Renal cortical epithelial cell (primary cell): ENCODE measurements at places on chromosomes 5 and 9. TPM values are rescaled to one million over a fixed set of nuclear protein-coding genes. Genes with fewer than 3 reads are reported as not detected.

Gene IFNA21
- not detected in 2 replicates for total RNA-seq

Gene IL13
- not detected in 2 replicates for total RNA-seq

Gene TRAF1
- 3.4 and 16.0 TPM in 2 replicates for total RNA-seq

Gene ITK
- total RNA-seq = 0.05 TPM in 1 of 2 replicates, not detected in the other

Gene SLC6A19
- not detected in 2 replicates for total RNA-seq

Gene SPINK7
- not detected in 2 replicates for total RNA-seq

Gene CCL21
- not detected in 2 replicates for total RNA-seq

Gene GPR150
- 0.69 TPM in 1 of 2 replicates, not detected in the other for total RNA-seq

- peak; percentile 33 for DNase-seq
These were observed 12.2 kb downstream of the EGFL7 start for GRCh38 chr9:136674786-136675349.

GRCh38 chr5:191949-192690 is 825 bp downstream of the LRRC14B start:
- DNase-seq = no peak

DNA sequence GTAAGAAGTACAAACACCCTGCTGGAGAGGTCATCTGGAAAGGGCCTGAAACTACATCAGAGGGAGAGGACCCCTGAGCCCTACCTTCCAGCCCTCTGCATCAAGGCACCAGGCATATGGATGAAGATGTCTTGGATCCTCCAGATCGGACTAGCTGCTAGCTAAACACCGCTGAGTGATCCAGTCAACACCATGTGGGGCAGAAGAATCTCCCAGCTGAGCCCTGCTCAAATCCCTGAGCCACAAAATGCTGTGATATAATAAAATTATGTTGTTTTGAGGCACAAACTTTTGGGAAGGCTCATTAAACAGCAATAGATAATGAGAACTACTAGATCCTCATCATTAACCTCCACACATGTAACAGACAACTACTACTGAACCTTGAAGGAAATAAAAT is 155.2 kb downstream of the FRMD3 start:
- DNase-seq = no peak

- DNase-seq = peak; percentile 98
These were observed 265.0 kb upstream of the FAM174A start for GRCh38 chr5:100270023-100270771.

DNA sequence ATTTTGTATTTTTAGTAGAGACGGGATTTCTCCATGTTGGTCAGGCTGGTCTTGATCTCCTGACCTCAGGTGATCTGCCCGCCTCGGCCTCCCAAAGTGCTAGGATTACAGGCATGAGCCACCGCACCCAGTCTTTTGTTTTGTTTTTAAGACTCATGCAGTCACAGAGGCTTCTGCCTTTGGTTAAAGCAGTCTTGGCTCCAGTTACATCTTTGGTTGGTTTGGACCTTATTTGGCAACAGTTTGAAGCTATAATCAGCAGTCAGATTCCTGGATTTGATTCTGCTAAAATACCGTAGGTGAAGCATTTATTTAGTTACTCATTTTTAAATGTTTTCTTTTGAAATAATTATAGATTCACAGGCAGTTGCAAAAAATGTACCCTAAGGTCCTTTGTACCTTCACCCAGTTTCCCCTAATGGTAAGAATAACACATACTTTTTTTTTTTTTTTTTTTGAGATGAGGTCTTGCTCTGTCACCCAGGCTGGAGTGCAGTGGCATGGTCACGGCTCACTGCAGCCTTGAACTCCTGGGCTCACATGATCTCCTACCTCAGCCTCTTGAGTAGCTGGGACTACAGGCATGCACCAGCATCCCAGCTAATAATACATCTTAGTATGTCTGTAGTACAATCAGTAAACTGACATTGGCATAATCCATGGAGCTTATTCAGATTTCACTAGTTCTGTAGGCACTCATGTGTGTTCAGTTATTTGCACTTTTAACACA is 15.7 kb downstream of the USP20 start:
- DNase-seq = peak; percentile 77

GRCh38 chr5:7325975-7326913 is 69.7 kb upstream of the ADCY2 start:
- DNase-seq = no peak

DNA sequence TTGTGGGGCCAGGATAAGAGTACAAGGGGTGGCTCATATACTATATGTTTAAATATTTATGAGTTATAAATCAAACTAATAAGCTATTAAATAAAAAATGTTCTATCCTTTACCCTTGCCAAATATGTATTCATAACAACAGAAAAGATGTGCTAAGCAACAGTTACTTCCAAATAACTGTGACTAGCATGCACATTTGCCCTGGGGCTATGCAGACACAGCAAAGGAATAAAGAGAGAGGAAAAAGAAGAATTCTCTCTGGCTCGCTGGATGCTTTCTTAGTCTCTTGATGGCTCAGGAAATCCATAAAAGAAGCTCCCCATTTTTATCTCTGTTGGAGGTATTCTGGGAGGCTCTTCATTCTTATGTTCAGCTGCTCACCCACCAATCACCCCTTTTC is 182.4 kb upstream of the ATP10B start:
- no peak for DNase-seq

GRCh38 chr9:72627147-72627546 is 105.7 kb downstream of the TMC1 start:
- no peak for DNase-seq

- no peak for DNase-seq
These were observed 11.8 kb downstream of the ALDH1B1 start for GRCh38 chr9:38404314-38404713.

GRCh38 chr9:129851821-129852220 is 16.6 kb downstream of the USP20 start:
- DNase-seq = no peak

GRCh38 chr5:144194144-144194543 is 23.5 kb downstream of the KCTD16 start:
- DNase-seq = no peak

- peak; percentile 41 for DNase-seq
These were observed 68.1 kb downstream of the MAMDC2 start for GRCh38 chr9:70111641-70112236.

DNA sequence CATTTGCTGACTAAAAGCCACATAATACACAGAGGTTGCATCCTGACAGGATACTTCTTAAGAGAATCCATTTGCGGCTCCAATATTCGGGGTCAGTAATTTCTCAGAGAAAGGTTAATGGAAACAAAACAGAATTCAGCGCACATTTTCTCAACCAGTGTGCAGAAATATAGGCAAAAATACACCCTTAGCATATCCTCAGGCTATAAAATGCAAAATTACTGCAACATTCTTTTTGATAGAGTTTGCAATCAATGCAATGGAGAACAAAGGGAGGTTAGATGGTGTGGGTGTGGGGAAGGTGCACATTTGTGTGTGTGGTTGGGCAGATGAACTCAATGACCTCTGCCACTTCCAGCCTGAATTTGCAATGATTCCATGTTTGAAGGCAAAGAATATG is 35.4 kb upstream of the ACO1 start:
- DNase-seq = no peak

- DNase-seq = peak; percentile 9
These were observed 430.6 kb downstream of the ZNF608 start for GRCh38 chr5:124315741-124316415.

DNA sequence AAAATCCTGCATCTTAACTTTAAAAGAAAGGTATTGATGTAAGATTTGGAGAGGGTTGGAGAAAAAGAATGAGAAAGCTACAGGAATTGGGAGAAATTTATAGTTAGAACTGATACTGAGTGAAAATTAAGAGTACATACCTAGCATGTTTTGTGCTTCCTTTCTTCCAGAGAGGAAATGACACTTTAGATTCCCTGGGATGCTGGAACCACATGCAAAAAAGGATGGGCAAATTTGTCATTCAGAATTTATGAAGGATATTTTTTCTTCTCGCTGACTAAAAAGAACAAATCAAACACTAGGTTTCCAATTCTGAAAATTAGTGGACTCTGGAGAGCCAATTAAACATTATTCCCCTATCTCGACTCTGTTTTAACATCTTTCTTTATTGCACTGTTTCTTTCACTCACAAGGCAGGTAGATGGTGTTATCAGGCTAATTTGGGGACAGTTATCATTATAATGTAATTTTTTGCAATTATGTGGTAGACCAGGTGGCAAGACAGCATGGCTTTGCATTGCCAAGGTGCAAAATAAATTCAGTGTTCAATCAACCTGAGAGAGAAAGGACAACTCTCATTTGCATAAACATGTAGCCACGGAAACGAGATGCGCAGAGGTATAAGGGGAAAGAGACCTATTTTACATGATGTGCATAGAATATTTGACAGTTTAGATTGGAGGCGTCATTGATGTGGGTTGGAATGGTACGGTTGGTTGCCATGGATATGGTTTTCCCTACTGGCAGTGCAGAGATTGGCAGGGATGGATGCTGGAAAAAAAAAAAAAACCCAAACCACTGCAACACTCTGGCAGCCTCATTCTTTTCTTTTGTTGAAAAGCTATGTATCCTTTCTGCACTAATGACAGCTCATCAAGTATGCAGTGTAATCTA is 320.4 kb upstream of the CCNH start:
- no peak for DNase-seq

DNA sequence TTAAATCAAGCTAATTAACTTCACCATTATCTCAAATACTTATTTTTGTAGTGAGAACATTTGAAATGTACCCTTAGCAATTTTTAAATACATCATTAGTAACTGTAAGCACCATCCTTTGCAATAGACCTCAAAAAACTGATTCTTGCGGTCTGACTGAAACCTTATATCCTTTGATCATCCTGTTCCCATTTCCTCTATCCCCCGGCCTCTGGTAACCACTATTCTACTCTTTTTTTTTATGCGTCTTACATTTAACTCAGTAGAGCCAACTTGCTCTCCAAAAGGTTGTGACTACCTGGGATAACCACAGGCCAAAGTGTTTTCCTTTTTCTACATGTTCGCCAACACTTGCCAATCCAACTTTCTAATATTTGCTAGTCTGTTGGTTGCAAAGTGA is 106.1 kb downstream of the IRX1 start:
- no peak for DNase-seq

DNA sequence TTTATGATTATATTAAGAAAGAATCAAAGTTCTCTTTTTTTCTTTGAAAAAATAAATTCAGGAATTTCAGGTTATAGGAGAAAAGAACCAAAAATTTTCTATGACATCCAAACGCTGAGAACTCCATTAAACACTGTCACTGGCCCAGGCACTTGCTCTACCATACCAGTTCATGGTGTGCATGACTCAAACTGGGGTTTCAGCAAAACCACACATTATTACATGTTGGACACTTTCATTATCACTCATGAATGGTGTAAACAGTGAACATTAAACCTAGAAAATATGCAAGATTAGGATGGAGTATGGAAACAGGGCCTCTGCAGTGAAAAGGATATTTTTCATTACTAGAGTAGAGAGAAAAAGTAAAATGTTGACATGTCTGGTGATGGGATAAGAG is 369.9 kb upstream of the FAM174A start:
- no peak for DNase-seq

DNA sequence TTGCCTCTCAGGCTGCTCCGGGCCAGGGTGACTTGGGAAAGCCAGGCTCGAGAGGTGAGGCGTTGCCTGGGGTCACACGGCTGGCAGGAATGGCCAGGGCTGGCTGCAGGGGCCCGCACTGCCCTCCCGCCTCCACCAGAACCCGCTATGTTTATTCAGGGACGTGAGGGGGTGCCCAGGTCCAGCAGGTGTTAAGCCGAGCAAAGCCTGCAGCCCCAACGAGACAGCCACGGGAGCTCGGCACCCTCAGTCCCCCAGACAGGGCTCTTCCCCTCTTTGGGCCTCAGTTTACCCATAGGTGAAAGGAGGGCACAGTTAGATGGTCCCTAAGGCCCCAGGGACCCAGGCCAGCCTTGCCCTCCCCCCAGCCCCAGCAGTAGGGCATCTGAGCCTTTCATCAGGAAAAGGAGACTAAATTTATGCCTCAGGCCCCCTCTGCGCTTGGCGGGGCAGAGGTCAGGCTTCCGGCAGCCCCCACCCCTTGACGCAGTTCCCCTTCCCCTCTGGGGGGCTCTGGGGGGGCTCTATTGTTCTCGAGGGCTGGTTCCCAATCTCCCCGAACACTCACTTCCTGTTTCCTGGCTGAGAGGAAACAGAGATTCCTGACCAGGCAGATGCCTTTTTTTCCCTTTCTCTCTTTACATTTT is 7.1 kb upstream of the EGFL7 start:
- DNase-seq = no peak

DNA sequence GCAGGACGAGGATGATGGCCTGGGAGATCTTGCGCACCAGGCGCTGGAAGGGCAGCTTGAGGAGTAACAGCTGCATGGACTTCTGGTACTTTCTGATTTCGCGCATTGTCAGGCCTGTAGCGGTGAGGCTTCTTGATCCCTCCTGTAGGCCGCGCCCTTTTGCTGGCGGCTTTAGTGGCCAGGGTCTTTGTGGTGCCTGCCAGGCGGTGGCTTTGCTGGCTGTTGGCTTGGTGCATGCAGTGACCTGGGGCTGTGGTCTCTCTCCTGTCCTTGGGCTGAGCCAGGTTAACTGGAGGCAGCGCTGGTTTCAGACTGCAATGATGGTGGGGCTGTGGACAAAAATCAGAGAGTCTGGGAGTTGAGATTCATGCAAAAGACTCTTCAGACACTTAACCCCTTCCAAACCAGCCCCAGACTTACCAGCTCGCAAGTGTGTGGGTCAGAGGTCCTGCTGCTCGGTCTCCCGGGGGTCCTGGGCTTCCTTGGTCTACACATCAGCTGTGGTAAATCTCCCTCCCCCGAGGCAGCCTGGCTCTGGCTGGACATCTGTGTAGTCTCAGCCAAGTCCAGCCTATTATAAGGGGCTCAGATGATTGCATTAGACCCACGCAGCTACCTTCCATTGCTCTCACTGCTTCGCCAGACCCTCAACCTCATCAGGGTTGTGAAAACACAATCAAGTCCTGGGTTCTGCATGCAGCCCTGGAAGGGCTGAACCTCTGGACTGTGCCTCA is 4.8 kb downstream of the TAF11L12 start:
- DNase-seq = no peak

DNA sequence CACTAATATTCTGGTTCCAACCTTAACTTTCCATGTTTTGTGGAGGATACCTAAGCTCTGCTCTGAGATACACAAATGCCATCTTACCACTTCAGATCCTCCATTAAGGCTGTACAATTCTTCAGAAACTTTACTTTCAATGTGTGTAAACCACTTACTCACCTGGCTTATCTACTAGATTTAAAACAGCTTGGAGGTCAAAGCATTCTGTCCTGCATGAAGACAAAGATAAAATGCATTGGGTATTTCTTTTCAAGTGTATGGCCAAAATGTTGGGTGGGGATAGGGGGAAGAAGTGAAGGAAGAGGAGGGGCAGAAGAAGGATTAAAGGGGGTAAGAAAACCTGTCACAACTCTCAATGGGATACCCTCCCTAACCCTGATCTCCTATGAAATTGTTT is 939 bp downstream of the GOLGA1 start:
- no peak for DNase-seq

DNA sequence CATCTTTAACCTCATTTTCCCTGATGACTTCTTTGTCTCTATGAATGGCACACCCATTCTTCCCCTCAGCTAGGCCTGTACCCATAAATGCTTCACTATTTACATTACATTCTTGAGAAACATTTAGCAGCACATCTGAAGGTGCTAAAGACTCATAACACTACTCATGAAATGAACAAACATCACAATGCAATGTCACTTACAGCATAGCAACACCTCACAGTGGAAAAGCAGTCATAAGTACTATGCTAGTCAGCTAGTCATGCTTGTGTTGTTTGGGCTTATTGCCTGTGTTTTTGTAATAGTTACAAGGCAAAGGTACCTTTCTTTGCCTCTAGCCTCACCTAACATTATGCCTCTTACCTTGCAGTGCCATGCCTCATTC is 228.9 kb downstream of the KIAA0825 start:
- no peak for DNase-seq

GRCh38 chr9:18238254-18238653 is 235.7 kb upstream of the ADAMTSL1 start:
- peak; percentile 77 for DNase-seq

GRCh38 chr5:171841984-171842776 is 56.6 kb downstream of the SMIM23 start:
- peak; percentile 9 for DNase-seq
